ENCODE measurements at places on chromosomes 13 and 19.

DNA sequence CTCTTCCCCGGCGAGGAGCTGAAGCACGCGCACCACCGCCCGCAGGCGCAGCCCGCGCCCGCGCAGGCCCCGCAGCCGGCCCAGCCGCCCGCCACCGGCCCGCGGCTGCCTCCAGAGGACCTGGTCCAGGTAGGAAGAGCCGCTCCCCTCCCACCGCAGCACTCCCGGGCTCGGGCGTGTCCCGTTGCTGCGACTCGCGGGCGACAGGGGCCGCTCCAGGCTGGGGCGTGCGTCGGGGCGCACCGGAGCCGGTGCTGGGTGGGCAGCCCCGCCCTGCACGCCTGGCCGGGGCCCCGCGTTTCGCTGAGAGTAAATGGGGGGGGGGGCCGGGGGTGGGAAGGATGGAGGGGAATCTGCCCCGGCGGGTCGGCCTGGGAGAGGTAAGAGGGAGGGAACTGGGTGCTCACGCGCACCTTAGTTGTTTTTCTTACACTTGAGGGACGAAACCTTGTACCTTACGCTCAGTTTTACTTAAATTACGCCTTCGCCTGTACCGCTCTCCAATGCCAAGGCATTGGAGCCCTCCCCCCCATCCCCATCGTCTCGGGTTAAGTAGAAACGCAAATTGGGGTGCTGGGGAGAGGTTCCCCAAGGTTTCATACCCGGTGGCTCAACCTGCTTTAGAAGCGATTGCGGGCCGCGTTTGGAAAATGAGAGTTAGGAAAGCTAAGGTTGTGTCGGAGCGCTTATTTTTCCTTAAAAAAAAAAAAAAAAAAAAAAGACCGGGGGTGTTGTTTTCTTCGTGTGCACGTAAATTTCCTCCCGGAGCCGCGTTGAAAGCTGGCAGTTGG, 850 bp downstream of the KLF5 start:
- peak; percentile 56 for DNase-seq

DNA sequence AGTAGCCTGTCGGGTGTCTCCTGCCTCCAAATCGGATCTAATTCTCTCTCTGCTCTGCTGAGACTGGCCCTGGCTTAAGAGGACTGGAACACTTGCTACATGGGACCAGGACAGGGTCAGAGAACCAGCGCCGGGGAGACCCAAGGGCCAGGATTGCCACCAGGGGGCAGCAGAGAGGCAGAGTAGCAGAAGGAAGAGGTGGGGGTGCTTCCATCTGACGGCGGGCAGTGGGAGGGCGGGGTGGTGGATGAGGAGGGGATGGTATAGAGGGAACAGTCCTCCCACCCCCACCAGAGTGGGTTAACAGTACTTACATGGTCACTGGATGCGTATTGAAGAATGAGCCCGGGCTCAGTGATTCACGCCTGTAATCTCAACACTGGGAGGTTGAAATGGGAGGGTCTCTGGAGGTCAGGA, 11.9 kb downstream of the SELENOW start:
- peak; percentile 92 for DNase-seq

DNA sequence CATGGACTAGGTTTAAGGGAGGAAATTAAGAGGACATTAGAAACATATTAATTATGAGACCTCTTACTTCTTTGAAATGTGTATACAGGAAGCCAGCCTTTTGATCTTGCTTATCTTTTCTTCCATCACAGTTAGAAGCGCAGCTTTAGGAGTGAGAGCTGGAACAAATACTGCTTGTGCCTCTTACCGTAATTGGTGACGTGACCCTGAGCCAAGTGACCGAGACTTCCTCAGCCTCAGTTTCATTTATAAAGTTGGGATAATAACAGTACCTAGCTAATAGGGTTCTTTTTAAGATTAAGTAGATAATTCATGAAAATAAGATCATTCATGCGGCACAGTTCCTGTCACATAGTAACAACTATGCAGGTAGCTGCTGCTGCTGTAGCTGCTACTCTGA, 18.5 kb downstream of the FREM2 start:
- DNase-seq, result no peak

DNA sequence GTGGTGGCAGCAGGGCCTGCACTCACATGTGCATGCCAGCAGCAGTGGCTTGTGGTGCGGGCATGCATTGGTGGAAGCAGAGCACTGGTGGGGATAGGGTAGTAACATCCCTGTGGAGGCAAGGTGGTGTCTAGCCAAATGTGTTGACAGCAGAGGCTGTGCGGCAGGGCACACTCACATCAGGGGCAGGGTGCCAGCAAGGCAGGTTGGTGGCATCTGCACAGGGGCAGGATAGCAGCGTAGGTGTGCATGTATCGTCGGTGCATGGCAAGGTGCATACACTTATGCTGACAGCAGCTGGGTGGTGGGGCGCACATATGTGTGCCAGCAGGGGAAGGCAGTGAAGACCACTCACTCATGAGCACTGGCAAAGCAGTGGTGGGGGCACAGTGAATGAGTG, 211.5 kb upstream of the CSNK1A1L start:
- no peak for DNase-seq

DNA sequence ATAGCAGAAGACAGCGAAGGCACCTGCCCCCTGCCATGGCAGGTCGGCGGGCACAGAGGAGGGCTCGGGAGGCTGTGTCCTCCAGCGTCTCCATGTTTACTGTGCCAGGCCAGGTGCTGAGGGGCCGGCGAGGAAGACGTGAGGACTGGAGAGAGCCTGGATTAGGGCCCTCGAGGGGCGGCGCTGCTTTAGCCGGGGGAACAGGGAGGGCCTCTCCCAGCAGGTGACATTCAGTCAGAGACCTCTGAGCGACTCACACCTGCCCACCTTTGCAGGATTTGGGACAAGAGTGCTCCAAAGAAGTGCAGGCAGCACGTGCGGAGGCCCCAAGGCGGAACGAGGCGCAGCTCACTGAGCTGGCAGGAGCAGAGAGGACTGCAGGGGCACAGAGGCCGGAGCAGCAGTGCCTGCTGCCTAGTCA, 17.6 kb downstream of the KDM4B start:
- DNase-seq, result peak; percentile 73

GRCh38 chr13:73287831-73288230, 229.0 kb downstream of the KLF5 start:
- no peak for DNase-seq
